CD4-positive, alpha-beta T cell treated with Interleukin-12 subunit alpha and Interleukin-12 subunit beta, for 1 hour (primary cell): ENCODE measurements at places on chromosomes 16 and 17.

- peak; percentile 51 for DNase-seq
Measured at GRCh38 chr17:42050393-42051012, at the start of gene C17orf113. TSS of gene C17orf113 (minus strand) at chr17:42050601. CDS start at chr17:42043376, 7,225 bp downstream.

GRCh38 chr17:29190039-29190438 lies 9.8 kb upstream of the MYO18A start:
- no peak for DNase-seq

DNA sequence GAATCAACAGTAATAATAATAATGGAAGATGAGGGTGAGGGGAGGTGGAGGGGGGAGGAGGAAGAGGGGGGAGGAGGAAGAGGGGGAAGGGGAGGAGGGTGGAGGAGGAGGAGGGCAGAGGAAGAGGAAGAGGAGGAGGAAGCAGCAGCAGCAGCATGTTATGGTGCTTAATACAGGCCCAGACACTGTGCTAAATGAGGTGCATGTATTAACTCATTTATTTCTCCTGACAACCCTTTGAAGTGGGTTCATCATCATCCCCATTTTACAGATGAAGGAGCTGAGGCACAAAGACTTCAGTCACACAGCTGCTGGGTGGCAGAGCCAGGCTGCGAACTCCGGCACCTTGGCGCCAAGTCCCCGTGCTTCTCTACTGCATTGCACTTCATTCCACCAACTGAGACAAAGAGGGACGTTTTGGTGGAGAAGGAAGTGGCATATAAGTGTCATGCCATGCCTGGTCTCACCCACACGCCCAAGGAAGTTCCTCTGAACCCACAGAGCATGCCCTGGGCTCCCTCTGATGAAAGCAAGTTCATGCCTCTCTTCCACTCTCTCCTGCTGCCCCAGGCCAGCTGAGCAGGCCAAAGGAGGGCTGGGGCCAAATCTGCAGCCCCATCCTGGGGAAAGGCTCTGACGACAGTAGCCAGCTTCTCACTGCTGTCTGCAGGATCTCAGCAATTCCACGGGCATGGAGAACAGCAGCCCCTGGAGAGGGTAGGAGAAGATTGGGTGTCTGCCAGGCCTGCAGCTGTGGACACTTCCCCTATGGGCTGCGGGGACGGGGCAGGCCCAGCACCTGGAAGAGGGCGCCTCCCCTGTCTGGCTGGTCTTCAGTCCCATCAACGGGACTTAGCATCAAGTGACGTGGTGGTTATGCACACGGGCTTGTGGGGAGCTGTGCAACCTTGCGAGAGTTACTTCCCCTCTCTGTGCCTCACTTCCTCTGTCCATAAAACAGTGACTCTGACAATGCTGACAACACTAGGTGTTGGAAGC lies 21.8 kb downstream of the XYLT1 start:
- DNase-seq = peak; percentile 62

DNA sequence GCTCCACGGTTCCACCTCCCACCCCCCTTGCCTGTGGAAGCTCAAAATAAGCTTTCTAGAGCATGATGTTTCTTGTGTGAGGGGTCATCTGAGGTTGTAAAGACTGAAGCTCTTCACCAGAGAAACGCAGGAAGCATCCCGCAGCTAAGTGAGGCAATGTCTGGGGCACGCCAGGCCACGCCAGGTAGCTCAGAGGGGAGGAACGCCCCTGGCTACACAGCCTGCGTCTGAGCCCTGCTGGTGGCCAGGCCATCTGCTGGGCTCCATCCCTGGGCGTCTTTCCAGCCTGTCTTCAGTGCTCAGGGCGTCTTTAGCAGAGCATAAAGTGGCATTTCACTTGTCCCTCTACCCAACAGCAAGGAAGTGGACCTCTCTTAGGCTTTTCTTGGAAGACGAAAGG lies 15.2 kb downstream of the SOCS3 start:
- DNase-seq = no peak
